ENCODE measurements at places on chromosomes 1 and 21.

DNA sequence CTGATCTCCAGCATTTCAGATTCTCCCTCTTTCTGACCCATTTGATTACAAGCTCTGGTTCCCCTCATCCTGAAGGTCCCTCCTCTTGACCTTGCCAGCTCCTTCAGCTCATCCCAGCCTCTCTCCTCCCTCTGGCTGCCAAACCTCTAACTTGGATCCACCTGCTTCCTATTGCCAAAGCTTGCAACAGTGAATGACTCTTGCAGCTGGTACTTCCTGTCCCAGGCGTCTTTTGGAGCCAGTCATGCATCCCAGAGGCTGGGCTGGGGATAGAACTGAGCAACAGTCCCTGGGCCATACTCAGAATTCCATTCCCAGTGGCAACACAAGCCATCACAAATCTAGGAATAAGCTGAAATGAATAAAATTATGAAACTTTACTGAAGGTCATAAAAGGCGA lies 27.7 kb upstream of the SPOCD1 start:
- DNase-seq: no peak

- DNase-seq: no peak
Measured at GRCh38 chr1:209398313-209398991, 185.1 kb upstream of the CAMK1G start.

DNA sequence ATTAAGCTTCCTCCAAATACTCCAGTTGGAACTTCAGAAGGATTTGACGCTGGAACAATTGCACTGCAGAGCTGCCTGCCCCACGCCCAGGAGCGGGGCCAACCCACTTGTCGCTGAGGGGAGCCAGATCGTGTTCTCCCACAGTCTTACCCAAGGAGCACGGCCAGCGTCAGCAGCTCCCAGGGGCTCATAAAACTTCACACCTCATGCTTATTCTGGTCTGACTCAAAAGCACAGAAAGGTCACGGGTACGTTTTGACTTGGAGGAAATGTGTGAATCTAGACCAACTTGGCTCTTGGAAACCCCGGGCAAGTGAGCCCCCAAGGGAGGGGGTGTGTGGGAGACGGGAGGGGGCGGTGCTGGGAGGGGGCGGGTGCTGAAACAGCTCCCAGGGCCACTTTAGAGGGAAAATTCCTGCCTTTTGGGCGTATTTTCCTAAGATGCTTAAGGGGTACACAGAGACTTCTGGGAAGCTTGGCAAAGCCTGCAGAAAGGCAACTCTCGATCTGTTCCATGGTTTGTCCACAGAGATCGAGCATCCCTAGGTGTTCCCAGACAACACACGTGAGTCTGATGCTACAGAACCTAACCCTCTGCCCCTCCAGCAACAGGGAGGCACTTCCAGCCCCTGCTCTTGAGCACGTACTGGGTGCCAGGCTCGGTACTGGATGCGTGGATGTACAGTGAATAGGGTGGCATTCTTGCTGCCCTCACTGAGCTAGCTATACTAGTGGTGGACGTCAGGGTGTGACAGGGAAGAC lies 98.9 kb downstream of the DHRS3 start:
- DNase-seq: no peak

DNA sequence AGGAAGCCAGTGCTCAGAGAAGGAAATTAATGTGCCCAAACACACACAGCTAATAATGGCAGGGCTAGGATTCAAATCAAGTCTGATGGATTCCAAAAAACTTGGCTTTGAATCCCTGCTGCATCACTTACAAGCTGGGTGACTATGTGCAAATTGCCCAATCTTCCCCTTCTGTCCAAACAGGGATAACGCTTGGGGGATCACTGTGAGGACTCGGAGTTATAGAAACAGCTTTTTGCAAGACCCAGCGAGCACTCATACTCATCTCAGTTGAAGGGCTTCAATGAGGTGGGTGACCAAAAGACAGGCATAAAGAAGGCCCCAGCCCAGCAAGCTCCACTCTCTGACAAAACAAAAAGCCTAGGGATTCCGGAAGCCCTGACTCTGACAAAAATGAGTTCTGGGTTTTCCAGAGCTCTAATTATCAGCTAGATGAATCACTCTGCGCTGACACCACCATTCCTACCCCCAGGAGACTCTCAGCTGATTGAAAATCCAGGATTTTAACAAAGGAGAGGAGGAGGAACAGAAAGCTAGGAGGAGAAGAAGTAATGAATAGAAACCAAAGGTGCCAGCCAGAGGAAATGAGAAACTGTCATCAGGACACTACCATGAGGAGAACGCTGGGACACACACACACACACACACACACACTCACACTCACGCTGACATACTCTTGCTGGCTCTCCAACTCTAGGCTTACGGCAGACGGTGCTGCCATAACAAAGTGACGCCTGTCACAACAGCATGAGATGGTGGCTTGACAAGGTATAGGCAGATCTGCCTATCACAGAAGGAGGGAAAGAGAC lies 1.6 kb upstream of the STK40 start:
- no peak for DNase-seq

- DNase-seq: no peak
Measured at GRCh38 chr1:223733898-223734852, 21.8 kb downstream of the CAPN2 start.

DNA sequence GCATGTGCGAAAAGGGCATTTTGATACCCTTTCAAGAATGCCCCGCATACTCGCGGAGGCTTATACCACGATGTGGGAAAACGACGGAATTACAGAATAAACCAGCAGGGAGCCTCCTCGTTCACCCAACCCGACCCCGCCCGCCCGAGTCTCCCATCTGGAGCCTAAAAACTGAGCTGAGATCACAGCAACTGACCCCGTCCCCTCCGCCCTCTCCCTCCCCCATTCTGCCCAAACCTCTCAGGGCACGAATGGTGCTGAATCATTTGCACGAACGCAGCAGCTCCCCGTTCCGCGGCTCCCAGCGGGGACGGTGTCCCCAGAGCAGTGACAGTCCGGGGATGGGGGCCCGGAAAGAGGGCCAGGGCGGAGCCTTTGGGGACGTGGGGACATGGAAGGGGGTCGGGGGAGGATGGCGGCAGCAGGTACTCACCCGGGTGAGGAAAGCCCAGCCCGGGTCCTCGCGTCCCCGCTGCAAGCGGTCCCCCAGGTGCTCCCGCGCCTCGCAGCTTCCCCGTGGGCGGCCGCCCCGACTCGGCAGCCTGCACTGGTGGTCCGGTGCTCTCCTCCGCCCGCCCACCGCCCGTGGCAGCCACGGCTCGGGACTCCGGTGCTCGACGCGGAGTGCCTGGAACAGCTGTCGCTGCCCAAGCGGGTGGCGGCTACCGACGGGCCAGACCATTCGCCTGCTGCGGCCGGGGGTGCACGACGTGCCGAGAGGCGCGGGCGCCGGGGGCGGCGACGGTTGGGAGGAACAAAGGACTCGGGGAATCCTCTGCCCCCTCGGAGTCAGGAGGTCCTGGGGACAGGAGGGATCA lies at the start of gene TTLL7:
TSS of gene TTLL7 (minus strand) at position 635 of the 818 bp plus-strand sequence. CDS start 46,921 bp downstream, outside the sequence.
- DNase-seq: peak; percentile 30

GRCh38 chr1:104726917-104727316 lies 977.2 kb downstream of the AMY1C start:
- no peak for DNase-seq

- no peak for DNase-seq
Measured at GRCh38 chr1:227959325-227959860, 11.7 kb upstream of the WNT9A start.

GRCh38 chr21:32726839-32727686 lies 750 bp downstream of the SYNJ1 start:
- DNase-seq: no peak

- DNase-seq: no peak
Measured at GRCh38 chr1:156943756-156944155, 23.3 kb downstream of the LRRC71 start.

DNA sequence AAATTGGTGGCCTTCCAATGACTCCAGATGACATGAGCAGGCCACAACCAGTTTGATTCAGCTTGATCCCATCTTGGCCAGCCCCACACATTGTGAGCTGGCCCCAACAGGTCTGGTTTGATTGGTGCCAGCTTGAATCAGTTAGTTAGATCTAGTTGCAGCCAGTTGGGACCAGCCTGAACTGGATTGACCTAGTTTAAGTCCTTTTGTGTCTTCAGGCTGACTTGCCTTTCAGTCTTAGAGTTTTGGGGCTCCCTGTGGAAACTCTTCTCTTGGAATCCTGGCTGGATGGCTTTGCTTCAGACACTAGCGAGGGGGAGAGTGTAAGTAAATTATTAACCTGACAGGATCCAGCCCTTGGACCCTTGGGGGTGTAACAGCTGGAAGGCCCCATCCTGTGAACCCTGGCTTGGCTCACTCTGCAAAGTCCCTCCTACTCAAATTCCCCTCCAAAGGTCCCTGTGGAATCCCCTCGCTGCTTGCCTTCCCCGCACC lies 36.2 kb upstream of the POU3F1 start:
- no peak for DNase-seq

DNA sequence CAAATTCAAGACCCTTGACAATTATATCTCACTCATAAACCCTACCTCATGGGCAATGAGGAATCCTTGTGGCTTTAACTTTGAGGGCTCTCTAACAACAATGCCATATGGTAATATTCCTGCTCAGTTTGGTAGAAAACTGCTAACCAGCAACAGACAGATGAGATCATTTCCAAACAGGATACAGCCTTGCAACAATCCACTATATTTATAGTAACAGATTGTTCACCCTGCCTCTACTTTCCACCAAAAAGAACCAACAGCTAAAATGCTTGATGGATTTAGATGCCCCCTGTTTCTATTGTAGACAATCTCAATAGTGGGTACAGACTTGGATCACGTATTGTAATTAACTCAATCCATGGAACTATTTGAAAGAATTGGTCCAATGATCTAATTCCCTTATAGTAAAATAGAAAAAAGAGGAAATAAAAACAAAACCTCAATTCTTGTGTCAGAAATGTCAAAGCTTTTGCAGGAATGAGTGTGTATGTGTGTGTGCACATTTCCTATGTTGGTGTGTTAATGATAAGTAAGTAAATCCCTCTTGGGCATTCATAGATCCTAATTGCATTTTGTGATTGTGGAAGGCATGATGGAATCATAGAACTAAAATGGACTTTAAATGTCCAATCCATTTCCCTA lies 100.0 kb upstream of the EDEM3 start:
- DNase-seq: no peak

DNA sequence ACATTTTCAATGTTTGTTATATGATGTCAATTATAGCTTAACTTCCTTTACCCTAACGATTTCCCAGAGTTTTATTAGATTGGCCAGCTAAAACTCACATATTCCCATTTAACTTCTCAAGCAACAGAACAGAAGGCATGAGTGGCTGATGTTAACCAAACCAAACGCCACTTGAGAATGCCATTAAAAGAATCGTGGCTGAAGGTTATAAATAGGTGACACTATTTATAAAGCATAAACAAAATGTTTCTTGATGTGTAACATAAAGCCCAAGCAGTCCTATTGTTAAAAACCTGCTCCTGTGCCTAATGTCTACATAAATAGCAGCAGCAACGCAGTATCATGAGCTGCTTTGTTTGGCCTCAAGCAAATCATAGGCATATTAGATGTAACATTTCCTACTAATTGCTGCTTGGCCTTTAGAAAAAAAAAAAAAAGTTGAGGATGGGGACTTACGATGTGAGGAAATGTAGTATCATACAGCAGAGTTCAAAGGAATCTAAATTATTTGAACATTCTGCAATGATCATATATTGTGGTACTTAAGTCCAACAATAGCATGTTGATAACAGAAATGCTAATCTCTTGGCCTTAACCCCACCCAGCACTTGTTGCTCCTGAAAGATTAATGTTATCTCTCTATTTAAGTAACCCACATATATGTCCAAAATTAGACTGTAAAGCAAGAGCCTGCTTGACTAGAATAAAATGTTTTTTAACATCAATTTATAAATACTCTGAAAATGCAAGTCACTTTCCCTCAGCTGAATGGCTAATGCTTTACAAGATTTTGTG lies 106.0 kb downstream of the ESRRG start:
- no peak for DNase-seq

DNA sequence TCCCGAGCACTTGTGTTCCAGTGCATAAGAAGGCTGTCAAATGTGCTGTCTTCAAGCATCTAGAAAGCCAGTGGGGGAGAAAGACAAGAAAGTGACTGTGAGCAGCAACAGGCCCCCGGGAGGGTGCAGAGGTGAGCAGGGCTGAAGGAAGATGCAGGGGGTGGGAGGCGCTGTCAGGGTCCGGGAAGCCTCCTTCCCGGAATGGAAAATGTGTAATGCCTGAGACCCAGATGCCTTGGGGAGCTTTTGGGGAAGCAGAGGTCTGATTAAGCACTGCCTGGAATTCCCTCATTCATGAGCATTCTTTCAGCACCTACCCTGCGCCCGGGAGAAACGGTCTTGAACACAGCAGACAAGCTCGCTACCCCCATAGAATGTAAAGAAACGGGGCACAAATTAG lies 1.3 kb downstream of the NPHP4 start:
- DNase-seq: no peak

GRCh38 chr1:79012500-79012899 lies 6.0 kb upstream of the ADGRL4 start:
- DNase-seq: no peak

DNA sequence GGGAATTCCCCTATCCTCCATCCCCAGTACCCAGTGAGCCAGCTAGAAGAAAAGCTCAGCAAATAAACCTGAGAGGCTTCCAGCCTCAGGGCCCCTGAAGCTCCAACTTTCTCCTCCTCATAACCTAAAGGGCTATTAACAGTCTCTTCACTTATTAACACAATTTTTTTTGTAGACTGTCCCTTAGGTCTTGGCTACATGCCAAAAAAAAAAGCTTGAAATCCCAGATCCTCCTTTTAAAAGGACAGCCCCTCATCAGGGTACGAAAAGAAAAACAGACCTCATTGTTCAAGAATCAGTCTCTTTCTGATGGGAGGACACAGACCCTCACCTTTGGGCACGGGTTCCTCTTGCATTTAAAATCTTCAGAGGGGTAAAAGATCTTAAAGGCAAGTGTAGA lies 72.8 kb upstream of the CD1D start:
- DNase-seq: no peak

DNA sequence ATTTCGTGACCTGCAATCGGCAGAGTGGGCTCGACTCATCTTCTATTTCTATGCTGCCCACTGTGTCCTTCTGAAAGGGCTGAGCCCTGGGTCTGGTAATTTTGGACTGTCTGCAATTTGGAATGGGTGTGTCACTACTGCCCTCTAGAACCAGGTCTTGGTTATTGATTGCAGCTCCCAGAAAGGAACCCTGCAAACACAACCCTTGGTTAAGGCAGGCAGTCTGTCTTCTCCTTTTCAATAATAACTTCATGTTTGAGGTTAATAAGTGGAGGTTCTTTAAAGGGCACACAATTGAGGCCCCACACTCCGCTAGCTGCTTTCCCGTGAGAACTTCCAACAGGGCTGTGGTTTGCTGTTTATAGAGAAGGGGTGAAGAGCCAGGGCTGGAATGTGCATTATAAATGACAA lies 79.9 kb upstream of the LYST start:
- DNase-seq: no peak

GRCh38 chr1:16342331-16343062 lies 9.8 kb downstream of the FBXO42 start:
- DNase-seq: no peak

Data from activated effector memory CD4-positive, alpha-beta T cell treated with Interleukin-2 at 50 U/mL for 16 hours (primary cell).